Stimulated activated CD4-positive, alpha-beta T cell treated with anti-CD3 and anti-CD28 coated beads, Interleukin-1b, Interleukin-23, amount 100 ng/mL, for 1 hour (primary cell): ENCODE measurements at places on chromosomes 5 and 9.

- DNase-seq: no peak
These were observed 13.3 kb downstream of the NR5A1 start for GRCh38 chr9:124493794-124494479.

DNA sequence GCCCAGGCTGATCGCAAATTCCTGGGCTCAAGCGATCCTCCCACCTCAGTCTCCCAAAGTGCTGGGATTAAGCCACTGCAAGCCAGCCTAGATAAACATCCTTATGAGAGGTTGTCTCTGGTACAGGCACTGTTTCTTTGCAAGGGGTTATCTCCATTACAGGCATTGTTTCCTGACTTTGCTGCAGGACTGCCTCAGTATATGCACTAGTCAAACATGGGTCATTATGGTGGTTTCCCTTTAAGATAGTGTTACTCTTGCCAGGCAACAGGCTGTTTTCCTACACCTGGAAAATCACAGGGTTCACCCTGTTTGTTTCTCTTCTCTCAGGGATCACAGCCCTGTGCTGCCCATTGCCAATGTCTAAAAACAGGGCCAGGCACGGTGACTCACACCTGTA is 7.8 kb upstream of the CLTB start:
- DNase-seq: no peak

GRCh38 chr5:80181618-80182211 is 74.1 kb downstream of the SERINC5 start:
- no peak for DNase-seq

DNA sequence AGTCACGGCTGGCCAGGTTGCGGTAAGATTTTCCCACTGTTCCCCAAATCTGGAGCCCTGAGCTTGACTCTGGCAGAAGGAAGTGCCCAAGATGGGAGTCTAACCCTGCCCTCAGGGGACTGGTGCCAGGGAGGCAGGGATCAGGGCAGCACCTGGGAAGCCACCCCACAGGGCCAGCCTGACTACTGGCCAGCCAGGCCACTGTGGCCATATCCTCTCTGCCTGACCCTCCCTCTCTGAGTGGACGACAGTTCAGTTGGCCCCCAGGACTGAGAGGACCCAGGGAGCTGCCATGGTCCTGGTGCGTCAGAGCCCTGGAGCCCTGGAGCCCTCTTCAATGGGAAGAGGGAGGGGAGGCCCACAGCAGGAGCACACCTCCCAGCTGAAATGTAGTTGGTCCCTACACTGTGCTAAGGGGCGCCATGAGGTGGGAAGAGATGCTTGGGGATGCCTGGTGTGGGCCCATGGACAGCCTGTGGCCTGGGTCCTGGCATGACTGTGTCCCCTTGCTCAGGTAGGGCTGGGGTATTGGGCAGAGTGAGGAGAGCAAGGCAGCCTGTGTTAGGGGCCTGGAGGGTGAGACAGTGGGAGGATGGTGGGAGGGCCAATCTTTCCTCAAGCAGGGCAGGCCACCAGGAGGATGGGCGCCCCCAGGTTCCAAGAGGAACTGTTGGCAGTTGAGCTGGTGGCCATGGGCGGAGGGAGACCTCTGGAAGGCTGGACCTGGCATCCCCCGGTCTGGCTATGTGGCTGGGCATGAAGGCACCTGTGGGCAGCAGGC is 81.1 kb downstream of the PHF2 start:
- DNase-seq: no peak

DNA sequence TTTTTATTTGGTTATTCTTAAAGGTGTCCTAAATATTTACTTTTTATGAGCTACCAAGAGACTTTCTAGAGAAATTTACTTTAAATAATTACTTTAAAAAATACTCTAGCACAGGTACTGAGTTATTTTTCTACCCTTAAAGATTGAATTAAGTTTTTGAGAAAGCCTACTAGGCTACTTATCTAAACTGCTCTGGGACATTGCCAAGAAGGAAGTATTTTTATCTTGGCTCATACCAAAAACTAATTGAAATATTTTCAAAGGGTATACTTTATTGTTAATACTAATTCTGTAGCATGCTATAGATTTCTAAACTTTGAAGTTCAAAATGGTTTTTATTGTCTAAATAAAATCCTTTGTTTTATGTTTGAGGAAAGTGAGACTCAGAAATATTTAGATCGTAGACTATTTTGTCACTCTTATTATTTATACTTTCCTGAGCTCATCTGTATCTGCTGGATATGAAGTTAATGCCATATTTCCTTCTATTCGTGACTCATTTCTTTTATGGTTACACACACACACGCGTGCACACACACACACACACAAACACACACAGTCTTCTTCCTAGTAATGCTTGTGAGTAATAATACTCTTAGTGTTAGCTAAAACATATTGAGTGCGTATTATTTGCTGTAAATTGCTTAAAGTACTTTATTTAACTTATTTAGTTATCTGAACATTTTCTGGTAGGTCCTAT is 89.5 kb downstream of the MAN2A1 start:
- no peak for DNase-seq

GRCh38 chr9:137087409-137087925 is 682 bp downstream of the MAN1B1 start:
- no peak for DNase-seq

DNA sequence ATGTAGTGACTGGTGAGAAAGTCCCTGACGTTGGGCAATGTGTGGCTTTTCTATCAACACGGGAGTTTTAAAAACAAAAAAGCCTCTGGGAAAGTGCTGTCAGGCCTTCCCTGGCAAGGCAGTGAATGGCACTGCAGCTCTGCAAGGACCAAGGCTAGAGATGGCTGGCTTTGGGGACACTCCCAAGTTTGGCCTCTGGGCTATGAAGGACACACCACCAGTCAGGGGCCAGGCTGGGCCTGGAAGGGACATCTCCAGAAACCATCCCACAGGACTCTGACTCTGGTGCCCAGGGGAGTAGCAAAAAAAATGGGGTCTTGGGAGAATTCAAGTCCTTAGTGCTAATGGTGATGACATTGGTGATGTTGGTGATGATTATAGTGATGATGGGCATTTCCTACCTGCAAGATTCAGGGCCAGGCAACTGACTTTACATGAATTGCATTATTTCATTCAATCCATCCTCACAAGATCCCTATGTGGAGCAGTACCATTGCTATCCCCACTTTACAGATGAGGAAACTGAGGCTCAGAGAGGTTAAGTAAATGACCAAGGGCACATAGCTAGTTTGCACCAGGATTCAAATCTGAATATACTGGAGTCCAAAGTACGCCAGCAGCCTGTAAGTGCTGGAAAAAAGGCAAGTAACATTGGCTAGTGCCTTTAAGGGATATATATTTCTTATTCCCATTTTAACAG is 2.6 kb upstream of the PPARGC1B start:
- no peak for DNase-seq

- no peak for DNase-seq
These were observed 665 bp downstream of the ASS1 start for GRCh38 chr9:130445268-130445983.
